ENCODE measurements at places on chromosomes 16 and 17.

- DNase-seq = no peak
Observed at GRCh38 chr17:81237591-81238489, 1.0 kb downstream of the TEPSIN start.

DNA sequence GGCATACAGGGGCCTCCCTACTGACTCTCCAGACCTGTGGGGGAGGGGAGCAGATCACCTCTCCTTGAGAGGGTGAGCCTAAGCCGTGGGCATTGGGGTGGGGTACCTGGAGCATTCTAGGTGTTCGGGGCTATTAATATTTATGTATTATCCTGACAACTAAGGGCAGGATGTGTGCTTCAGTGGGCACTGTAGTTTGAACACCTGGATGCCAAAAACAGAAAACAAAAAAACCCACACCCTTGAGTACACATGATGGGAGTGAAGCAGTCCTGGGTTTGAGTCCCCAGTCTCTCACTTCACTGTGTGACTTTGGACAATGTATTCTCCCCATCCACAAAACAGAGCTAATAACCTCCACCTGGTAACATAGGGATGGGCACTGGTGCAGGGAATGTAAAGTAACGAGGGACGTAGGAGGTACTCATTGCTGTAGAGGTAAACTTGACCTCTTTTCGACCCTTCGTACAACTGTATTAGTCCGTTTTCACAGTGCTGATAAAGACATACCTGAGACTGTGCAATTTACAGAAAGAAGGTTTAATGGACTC, 257.8 kb downstream of the CPPED1 start:
- DNase-seq = no peak

DNA sequence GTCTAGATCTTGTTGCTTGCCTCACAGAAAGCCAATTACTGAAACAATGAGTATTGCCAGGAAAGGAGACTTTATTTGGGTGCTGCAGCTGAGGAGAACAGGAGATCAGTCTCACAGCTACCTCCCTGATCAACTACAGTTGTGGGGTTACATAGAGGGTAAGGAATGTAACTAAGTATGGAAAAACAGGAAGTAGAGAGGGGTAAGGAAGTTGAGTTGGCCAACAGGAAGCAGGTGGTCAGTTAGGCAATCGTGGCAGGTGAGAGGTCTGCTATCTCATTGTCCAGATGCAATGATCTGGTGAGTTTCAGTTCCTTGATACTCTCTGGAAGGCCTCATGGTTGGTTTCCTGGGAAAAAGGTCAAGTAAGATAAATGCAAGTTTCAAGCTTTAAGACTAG, 333.1 kb upstream of the GOT2 start:
- DNase-seq = no peak

GRCh38 chr16:54817432-54817831, 113.2 kb upstream of the IRX5 start:
- DNase-seq = no peak

DNA sequence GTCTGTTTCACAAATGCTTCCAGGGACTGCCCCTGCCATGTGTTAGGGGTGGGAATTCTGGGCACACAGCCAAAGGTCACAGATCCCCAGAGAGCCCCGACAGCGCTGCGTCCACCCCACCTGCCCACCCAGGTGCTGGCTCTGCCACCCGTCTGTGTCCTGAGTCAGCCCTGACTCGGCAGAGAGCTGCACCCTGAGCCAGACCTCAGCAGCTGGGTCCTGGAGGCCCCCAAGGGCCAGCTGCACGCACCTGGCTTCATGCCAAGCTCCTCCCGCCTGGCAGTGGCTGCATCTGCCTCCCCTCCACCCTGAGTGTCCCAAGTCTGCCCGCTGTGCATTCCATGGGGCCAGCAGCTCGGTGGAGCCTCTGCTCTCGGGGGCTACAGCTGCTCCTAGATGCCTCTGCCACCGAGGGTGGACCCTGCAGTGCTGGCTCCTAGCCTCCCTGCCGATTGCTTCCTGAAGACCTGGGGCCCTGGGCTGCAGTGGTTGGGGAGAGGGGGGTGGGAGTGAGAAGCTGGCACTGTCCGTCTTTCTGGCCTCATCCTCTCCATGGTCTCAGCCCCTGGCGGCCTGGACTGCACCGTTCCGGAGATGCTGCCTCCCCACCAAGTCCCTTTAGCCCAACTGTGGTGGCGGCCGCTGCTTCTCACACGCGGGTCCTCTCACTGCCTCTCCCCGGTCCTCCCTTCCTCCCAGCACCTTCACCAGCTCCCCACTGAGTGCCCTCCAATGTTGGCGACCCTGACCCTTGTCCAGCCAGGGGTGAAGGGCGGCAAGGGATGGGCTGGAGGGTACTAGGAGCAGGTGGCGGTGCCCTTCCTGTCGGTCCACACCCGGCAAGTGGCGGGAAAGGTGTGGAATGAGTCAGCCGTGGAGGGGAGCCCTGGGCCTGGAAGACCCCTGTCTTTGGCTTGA, 3.0 kb downstream of the SECTM1 start:
- DNase-seq = no peak

- DNase-seq = no peak
Observed at GRCh38 chr16:50478075-50478772, 70.0 kb upstream of the NKD1 start.

DNA sequence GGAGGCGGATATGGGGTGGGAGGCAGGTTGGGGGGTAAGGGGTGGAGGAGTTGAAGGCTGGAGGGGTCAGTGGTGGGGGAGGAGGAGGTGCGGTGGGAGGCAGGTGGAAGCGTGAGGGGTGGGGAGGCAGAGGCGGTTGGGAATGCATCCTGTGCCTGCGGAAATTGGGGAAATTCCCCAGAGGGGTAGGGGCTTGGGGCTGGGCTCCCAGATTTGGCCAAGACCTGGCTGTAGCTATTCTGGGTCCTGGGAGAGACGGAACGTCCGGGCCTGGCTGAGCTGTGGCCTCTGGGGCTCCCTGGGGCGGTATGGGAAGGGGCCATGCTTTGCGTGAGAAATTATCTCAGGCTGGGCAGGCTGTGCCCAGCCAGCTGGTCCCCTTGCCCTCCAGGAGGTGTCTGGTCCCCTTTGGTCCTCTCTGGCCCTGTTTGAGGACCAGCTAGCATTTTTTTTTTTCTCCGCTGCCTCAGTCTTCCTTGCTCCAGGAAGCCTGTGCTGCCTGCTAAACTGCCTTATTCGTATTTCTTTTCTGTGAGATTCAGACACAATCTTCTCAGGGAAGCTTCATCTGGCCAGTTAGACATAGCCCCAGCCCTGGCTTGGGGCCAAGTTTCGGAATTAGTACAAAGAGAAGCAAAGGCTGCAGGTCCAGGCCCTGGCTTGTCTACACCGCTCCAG, 7.3 kb upstream of the TRPV2 start:
- DNase-seq = no peak

DNA sequence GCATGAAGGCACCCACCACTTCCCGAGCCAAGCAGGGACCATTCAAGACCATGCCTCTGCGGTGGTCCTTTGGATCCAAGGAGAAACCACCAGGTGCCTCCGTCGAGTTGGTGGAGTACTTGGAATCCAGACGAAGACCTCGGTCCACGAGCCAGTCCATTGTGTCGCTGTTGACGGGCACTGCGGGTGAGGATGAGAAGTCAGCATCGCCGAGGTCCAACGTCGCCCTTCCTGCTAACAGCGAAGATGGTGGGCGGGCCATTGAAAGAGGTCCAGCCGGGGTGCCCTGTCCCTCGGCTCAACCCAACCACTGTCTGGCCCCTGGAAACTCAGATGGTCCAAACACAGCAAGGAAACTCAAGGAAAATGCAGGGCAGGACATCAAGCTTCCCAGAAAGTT, 63.4 kb downstream of the DHRS7C start:
- DNase-seq = no peak

DNA sequence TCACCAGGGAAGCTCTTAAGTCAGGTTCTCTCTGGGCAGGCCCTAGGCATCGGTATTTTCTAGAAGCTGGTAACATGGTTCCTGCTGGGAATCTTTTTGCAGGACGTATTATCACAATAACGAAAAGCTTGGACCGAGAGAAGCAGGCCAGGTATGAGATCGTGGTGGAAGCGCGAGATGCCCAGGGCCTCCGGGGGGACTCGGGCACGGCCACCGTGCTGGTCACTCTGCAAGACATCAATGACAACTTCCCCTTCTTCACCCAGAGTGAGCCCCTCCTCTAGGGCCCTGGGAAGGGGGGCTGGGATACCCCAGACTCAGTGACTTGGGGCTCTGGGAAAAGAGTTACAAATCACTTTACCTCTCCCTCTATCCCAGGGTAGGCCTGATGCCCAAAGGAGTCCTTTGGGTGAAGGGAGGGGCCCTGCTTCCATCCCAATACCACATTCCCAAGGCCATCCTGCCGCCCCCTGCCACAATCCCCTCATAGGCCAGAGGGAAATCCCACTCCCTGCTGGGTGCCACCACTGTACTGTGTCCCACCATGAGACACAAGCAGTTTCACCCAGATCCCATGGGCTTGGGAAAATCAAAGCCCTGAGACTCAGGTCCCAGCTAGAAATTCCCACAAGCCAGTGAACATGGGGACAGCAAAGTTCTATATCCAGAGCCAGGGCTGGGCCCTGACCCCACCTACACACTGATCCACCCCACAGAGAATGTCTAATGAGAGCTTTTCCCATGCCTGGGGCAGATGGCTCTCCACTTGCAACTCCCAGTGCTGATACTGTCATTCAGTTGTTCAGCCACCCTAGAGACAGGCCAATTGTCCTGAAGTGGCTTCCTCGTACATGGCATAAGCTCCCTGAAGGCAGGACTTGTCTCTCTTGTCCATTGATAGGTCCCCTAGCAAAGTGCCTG, 23.0 kb downstream of the CDH5 start:
- no peak for DNase-seq

- DNase-seq = no peak
Observed at GRCh38 chr17:48646183-48647102, 20.3 kb upstream of the HOXB9 start.

GRCh38 chr16:67169642-67170167, 633 bp upstream of the NOL3 start:
- DNase-seq = no peak

DNA sequence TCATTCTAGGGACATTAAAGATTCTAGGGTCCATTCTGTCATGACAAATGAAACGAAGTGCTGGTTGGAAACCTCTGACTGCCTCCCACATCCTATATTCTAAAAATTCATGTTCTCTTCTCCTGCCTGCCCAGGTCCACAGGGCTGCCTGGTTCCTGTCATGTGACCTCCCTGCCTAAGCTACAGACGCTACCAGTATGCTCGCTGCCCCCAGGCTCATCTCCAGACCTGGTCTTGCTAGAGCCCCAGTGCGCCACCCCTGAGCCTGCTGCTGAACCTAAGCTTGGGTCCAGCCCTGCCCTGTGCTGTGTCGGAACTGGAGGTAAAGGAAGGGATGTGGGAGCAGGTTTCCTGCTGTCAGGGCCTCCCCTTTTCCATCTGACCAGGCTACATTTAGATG, 231.6 kb upstream of the CDH5 start:
- DNase-seq = no peak

GRCh38 chr16:22220714-22221113, 14.6 kb downstream of the EEF2K start:
- DNase-seq = no peak

- DNase-seq = no peak
Observed at GRCh38 chr17:8382052-8382879, 727 bp downstream of the RPL26 start.

- DNase-seq = no peak
Observed at GRCh38 chr17:29146369-29146972, 33.7 kb downstream of the MYO18A start.

GRCh38 chr17:3799181-3799945, 1.6 kb downstream of the ITGAE start:
- no peak for DNase-seq

GRCh38 chr17:4144422-4144747, 1.4 kb downstream of the CYB5D2 start:
- no peak for DNase-seq

GRCh38 chr17:67751101-67752074, 33.7 kb downstream of the NOL11 start:
- DNase-seq = no peak

DNA sequence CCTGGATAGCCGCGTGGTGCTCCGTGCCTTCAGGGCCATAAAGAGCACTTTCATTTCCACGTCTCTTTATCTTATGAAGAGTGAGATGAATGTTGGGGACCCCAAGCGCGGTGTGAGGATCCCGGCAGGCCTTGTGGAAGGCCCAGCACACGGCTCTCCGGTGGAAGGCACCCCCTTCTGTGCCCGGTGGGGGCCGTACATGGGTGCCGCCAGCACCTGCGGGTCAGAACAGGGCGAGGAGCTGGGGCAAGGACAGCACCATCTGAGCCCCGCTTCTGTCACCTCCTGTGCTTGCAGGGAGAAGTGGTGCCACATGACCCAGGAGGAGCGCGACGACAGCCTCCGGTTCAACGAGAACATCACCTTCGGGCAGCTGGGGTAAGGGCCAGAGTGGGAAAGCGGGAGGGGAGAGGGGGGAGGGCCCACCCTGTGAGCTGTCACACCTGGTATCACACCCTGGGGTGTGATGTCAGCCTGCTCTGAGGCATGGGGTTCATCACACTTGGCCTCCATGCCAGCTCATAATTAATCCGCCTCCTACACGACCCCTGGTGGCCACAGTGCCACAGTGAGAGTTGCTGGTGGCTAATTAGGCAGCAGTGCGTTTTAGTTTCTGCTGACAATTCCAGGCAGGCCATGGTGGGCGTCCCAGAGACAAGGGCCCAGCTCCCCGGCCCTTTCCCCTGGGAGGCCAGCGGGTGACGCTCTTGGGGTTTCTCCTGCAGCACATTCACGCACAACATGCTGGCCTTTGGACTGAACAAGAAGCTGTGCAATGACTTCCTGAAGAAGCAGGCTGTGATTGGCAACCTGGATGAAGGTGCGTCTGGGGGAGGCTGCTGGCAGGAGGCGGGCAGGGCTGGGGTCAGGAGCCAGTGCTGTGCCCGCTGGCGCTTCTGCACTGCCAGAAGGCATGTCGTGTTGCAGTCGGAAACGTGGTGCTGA, 25.7 kb downstream of the CIBAR2 start:
- DNase-seq = peak; percentile 61

DNA sequence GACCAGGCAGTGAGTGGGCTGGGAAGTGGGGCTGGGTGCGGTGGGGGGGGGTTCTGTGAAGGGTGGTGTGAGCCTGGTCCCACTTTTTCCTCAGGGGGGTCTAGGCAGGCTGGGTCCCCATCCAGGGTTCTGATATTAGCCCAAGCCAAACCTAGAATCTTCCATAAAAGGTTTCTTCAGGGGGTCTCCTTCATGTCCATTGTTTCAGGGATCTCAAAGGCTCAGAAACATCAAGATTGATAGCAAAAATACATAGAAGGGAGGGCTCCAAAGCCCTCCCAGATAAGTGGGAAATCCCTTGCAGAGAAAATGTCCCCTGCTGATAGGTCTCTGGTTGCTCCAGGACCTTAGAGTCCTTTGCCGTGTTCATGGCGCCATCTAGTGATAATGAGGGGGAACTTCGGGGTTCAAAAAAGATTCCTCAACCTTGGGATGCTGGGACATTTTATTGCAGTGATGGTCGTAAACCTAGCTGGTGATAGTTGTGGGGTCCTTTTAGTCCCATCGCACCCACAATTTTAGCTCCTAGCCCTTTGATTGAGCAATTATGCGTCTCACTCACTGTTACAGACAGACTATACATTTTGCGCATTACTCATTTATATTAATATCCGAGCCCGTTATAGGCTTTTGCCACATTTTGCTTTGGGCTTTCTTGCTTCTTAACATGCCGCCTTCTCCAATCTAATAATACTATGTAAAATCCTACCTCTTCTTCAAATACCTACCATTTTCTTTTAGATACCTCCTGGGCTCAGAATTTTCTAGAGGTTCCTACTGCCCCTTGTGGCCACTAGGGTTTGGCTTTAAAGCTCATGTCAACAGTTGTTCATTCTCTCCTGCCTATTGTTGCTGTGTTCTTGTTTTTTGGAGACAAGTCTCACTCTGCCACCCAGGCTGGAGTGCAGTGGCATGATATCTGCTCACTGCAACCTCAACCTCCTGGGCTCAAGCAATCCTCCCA, 35.1 kb downstream of the IGF2BP1 start:
- peak; percentile 38 for DNase-seq

- DNase-seq = no peak
Observed at GRCh38 chr17:47989700-47990099, 18.8 kb downstream of the CDK5RAP3 start.
